ENCODE measurements at places on chromosomes 7 and 10.

DNA sequence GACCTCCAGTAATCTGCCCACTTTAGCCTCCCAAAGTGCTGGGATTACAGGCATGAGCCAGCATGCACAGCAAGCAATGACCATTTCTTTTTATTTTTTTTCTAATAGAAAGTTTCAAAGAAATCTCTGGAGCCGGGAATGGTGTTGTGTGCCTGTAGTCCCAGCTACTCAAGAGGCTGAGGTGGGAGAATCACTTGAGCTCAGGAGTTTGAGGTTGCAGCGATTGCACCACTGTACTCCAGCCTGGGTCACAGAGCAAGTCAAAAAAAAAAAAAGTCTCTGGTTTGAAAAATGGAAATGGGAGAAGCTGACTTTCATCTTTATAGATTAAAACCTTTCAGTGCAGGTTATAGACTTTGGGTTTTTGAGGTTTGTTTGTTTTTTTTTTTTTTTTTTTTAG is 44.8 kb upstream of the KMT2E start:
- no peak for DNase-seq

GRCh38 chr7:151390598-151391357 is 19.1 kb downstream of the WDR86 start:
- DNase-seq, result no peak

- no peak for DNase-seq
Measured at GRCh38 chr7:22051886-22052673, 106.4 kb upstream of the CDCA7L start.

- DNase-seq, result no peak
Measured at GRCh38 chr10:102269017-102269416, 23.7 kb downstream of the GBF1 start.

DNA sequence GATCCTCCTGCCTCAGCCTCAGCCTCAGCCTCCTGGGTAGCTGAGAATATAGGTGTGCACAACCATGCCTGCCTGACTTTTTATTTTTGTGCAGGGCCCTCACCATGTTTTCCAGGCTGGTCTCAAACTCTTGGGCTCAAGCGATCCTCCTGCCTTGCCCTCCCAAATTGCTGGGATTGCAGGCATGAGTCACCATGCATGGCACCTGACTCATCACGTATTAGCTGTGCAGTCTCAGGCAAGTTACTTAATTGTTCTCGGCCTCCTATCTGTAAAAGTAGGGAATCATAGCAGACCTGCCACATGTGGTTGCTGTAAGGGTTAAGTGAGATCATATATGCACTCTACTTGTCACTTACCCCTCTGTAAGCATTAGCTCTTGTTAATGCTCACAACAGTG is 117.2 kb downstream of the ANLN start:
- no peak for DNase-seq

- no peak for DNase-seq
Measured at GRCh38 chr10:97063271-97063982, 122.3 kb downstream of the SLIT1 start.

All from globus pallidus (tissue), 1 donor.